Retinal pigment epithelial cell (primary cell): ENCODE measurements at places on chromosomes 12 and 14.

GRCh38 chr12:106000382-106001104 lies 138.2 kb downstream of the NUAK1 start:
- no peak for DNase-seq

DNA sequence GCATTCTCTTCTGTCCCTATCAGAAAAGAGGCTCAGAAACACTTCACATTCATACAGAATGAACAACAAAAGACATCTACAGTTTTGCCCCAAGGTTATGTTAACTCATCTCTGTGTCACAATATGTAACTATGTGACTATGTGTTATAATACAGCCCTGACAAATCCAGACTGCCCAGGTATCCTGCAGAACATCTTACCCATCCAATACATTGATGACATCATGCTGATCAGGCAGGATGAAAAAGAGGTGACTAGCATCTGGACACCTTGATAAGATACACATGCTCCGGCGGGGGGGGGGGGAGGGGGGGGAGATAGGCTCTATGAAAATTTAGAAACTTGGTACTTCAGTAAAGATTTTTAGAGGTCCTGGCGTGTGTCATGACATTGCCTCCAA lies 8.3 kb upstream of the GNS start:
- no peak for DNase-seq

- DNase-seq: no peak
Observed at GRCh38 chr14:70881549-70882177, 25.6 kb upstream of the PCNX1 start.

- DNase-seq: no peak
Observed at GRCh38 chr12:48780381-48781025, 8.4 kb downstream of the ADCY6 start.

- no peak for DNase-seq
Observed at GRCh38 chr14:24422261-24422660, 7.2 kb downstream of the CBLN3 start.

DNA sequence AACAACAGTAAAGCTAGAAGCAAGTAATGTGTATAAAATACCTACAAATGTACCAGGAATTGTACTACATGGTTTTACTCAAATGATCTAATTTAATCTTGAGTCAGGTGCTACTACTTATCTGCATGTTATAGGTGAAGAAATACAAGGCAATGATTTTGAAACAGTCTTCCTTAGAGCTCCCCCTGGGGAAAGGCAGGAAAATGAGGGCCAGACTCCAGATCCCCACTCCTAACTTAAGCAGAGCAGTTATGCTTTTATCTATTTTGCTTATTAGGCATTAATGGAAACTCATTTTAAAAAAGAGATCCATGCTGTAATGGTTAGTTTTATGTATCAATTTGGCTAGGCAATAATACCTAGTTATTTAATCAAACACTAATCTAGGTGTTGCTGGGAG lies 109.3 kb upstream of the CPSF6 start:
- DNase-seq: no peak

- DNase-seq: no peak
Observed at GRCh38 chr12:127648321-127648720, 618.6 kb upstream of the TMEM132C start.

DNA sequence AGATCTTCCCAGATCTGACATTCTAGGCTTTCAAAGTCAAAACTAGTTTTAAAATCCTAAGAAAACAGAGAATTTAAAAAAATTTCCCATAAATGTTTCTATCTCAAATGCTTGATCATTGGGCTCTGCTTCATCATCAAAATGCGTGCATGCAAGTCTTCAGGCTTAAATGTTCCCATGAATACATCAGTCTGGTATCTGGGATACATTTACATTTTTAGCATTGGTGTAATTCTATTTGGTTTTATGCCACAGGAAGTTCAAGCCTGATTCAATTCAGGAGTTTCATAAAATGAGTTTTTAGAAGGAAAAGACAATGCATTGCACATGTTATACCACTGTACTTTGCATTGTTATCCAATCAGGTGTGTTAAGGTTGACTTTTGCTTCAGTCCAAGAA lies 336.4 kb downstream of the PCNX1 start:
- no peak for DNase-seq

DNA sequence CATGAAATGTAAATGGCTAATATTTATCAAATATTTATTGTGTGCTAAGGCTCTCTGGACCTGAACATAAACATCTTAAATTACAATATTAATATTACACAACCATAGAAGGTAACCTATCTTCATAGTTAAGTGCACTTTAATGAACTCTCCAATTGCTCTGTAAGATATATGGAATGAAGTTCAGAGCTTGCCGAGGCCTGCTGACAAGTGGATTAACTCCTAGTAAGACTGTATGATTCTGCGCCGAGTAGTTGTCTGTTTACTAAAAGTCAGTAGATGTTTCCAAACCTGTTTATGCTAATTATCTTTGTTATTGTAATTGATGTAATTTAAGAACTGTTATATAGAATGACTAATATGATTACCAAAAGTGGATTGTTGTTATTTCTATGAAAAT lies 77.2 kb downstream of the PTPRR start:
- DNase-seq: no peak

- no peak for DNase-seq
Observed at GRCh38 chr12:14768823-14769405, 34.4 kb downstream of the WBP11 start.

- DNase-seq: no peak
Observed at GRCh38 chr12:29223956-29224543, 75.0 kb downstream of the FAR2 start.

- no peak for DNase-seq
Observed at GRCh38 chr12:128792881-128793280, 30.9 kb downstream of the SLC15A4 start.

DNA sequence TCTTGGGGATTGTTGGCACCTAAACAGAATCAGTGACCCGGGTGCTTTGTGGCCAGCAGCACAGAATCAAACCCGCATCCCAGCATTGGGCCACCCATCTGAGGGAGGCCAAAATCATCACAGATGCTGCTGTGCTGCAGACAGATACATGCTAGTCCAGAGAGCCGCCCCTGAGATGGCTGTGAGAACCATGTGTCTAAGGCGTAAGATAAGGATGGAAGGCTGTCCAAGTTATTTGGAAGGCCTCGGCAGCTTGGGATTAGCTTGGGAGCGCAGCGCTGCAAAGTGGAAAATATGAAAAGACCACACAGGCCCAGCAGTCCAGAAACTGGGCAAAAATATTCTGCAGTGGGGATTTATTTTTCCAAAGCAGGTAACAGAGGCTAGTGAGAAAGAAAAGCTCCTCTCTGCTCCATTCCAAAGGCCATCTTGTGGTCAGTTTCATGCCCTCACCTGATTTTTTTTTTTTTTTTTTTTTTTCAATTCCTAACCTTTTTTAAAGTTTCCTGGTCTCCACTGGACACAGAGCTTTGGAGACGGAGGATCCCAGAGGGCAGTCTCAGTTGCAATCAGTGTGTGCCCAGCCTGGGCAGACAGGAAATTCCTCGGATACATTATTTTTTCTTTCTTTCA lies 178.9 kb upstream of the BCL2L14 start:
- DNase-seq: no peak

DNA sequence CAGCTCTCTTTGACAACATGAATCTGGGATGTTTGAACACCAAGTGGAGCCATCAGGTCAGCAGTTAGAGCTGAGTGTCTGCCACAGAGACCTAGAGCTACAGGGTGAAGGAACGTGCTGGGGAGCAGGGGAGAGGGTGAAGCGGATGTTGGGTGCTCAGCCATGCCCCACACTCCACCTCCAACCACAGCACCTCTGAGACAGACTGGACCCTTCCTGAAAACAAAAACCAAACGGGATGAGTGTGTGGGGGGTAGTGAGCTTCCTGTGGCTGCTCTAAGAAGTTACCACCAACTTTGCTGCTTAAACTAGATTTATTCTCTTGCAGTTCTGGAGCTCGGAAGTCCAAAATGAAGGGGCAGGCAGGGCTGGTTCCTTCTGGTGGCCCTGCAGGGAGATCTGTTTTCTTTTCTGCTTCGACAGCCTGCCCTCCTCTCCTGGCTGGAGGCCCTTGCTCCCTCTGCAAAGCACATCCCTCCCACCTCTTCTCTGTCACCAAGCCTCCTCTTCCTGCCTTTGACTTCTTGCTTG lies 5.6 kb upstream of the GOLGA3 start:
- no peak for DNase-seq

DNA sequence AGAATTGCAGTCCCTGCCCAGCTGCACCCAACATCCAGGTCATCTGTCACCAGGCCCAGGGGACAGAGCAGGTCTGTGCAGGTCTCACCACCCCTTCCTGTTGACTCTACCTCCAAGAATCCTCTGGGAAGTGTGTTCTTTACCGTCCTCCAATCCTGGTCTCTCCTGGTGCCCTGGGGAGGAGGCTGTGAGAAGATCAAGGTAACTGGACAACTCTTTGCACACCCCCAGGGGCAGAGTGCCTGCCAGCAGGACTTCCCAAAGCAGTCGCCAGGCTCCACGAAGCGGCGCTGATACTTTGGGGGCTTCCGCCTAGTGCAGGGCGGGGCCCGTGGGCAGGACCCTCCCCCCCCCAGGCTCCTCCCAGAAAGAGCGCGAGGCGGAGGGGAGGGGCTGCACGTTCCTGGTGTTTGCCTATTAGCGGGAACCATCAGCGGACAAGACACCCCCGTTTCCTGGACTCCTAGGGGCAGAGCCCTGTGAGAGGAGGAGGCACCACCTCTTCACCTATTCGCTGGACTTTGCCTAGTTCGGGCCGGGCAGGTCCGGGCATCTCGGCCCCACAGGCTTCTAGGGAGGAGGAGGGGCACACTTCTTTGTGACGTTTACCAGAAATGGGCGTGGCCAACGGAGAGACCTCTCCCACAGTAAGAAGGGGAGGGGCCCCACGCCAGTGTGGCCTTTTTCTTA lies 918.0 kb downstream of the AACS start:
- no peak for DNase-seq

- no peak for DNase-seq
Observed at GRCh38 chr12:43501703-43502102, 50.3 kb downstream of the ADAMTS20 start.

GRCh38 chr14:95287176-95287754 lies 32.4 kb downstream of the CLMN start:
- no peak for DNase-seq

DNA sequence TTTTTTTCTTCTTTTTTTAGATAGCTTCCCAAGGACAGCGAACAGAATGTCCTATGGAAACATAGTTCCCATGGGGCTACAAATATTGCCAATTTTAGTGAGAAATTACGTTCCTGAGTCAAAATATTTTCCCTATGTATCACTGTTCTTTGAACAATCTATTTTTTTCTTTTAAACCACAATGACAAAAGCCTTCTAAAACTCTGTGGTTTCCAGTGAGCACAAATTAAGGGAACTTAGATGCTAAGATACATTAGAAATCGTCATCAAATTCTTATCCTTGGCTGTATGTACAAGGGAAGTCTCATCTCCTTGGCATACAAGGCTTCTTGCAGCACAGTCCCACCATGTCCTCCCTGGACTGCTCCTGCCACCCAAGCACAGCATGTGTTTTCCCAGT lies 17.9 kb downstream of the CPM start:
- DNase-seq: no peak

DNA sequence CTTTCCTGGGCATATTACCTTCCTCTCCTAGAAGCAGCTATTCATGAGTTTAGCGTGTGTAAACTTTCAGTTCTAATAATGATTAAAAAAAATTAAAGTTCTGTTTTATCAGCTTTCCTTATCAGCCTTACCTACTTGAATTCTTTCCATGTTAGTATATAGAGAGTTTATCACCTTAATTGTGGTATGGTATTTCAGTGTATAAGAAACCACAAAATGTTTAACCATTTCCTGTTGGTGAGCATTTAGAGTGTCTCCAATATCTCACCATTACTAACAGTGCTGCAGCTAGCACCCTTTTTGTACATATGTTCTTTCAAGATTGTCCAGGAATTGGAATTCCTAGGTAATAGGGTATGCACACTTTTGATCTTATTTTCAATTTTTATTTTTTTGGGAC lies 89.5 kb downstream of the FBXO33 start:
- DNase-seq: no peak

- DNase-seq: no peak
Observed at GRCh38 chr12:103652808-103653207, 65.7 kb downstream of the STAB2 start.

- DNase-seq: no peak
Observed at GRCh38 chr14:81669308-81669707, 135.7 kb upstream of the SEL1L start.

DNA sequence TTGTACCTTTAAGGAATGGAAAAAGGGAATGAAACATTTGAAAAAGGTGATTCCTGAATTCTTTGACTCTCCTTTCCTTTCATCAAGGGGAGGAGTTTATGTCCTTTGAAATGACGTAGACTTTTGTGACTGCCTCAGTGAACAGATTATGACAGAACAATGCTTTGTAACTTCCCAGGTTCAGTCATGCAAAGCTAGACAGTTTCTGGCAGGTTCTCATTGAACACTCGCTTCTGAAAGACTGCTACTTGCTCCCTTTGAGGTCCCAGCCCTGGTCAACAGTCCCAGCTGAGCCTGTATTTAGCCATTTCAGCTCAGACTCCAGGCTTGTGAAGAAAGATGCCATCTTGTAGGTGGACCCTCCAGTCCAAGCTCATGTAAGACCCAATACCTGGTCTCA lies 1178.9 kb downstream of the BCL11B start:
- peak; percentile 44 for DNase-seq

- DNase-seq: no peak
Observed at GRCh38 chr12:88181881-88182280, 39.8 kb downstream of the TMTC3 start.

- no peak for DNase-seq
Observed at GRCh38 chr12:12776261-12776660, 9.2 kb upstream of the APOLD1 start.

- DNase-seq: no peak
Observed at GRCh38 chr14:45145214-45145613, 9.5 kb downstream of the FANCM start.

DNA sequence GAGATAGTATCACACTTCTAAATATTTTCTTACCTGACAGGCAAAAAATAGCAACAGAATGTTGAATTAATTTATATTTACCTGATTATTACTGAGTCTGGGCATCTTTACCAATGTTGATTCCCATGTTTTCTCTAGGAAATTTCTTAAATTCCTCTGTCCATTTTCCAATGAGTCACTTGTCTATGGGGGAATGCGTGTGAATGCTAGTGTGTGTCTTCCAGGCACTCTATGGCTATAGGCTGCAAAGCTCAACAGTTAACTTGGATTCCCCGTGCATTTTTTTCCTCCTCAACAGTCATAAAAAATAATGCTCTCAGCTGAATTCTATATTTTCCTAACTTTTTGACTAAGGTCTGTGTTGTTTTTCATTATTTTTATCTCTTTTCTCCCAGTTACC lies 1385.8 kb upstream of the FLRT2 start:
- no peak for DNase-seq

DNA sequence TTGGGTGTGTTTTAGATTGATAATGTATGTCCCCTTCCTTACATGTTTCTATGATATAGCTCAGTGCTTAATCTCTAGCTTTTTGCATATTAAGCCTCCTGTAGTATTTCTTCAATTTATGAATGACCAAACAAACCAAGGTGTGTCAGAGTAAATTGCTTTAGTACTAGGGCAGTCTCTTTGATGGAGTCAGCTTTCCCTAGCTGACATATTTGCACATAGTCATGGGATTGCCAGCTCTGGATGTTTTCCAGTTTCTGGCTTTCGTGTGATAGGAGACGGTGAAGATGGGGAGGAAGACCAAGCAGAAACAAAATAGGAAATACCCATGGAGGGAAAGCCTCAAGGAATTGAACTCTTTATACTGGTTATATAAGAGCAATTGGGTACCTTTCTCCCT lies 148.9 kb downstream of the PLEKHA5 start:
- no peak for DNase-seq

- no peak for DNase-seq
Observed at GRCh38 chr14:52054678-52055077, 14.2 kb downstream of the NID2 start.

- DNase-seq: no peak
Observed at GRCh38 chr12:102321305-102322082, 123.9 kb upstream of the PMCH start.

- DNase-seq: no peak
Observed at GRCh38 chr14:32331206-32331605, 2.1 kb downstream of the AKAP6 start.
